ENCODE measurements at places on chromosomes 2 and 18.

DNA sequence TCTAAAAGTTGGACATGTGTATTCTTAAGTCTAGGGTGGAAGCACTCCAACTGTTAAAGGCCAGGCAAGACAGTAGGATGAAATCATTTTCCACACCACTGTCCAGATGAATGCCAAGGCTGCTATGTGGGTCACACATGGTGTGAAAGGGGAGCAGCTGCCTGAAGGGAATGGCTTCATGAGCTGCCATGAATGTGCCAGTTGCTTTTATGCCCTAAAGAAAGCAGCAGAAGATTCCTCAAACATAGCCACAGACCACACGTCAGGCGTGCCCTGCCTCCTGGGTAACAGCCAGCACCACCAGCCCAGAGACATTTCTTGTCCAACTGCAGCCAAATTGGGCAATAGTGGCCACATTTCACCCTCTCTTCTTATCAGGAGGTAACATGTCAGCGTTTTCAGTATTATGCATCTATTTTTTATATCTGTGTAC, 130.2 kb downstream of the MTCL1 start:
- DNase-seq: no peak

DNA sequence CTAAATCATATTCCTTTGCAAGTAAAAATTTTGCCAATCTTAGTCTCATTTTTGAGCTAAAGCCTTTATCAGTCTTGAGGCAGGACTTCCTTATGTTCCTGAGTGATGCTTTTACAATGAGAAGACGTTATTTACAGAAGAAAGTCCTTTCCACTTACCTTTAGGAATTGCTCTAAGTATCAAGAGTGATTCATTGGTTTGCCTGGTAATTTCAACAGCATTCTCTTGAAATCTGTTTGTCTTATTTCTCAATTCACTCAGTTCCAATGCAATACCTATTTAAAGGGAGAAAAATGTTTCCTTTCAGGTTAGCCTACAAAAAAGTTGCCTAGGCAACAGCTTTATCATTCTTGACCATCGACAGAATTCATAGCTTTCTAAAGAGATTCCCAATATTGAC, 137.2 kb downstream of the LAMA1 start:
- DNase-seq: no peak

- DNase-seq: no peak
Measured at GRCh38 chr2:178484245-178485041, 4.2 kb downstream of the PLEKHA3 start.

GRCh38 chr2:219308142-219309101, 779 bp downstream of the PTPRN start:
- peak; percentile 48 for DNase-seq

DNA sequence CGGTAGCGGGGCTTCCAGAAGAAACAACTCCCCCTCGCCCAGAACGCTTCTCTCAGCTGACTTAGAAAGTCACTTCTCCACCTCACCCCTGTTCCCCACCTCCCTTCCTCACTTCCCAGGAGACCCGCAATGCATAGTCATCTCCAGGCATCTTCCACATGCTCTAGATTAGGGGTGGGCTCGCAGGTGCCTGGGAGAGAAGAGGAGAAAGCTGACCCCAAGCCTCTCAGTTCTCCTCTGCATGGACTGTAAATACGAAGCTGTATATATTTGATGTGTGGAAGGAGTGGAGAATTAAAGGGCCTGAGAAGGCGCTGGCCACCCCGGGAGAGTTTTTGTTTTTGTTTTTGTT, 1.8 kb downstream of the MAL start:
- no peak for DNase-seq

DNA sequence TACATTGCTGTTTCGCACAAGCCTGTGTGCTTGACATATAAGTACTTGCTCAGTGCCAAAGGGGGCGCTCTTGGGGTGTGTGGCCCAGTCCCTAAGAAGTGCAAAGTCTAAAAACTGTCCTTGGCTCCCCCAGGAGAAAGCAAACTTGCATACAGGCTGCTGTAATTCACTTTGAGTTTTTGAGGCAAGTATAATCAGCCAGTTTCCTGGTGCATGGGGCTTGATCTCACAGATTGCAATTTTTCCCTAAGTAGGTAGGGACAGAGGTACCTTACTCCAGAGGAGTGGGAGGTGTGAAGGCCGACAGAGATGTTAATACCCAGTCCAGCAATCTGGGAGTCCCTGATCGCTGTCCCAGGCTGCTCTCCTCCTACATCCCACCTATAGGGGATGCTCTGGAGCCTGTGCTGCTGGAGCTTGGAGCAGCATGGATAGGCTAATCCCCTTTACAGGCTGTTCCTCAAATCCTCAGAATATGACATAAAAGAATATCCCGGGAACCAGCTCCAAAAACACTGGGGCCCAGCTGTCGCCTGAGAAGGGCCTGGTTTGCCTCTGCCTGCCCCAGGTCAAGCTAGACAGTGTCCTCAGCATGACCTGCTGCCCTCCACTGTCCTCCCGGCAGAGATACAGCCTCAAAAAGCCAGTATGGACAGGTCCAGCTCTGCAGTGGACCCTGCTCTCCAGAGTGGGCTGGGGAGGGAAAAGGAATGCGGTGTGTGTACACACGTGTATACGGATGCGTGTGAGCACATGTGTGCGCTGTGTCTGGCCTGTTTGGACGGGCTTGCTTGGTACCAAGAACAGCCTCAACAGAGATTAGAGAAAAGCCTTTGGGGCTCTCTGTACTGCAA, 136.5 kb upstream of the HAAO start:
- DNase-seq: no peak

- no peak for DNase-seq
Measured at GRCh38 chr18:78430131-78430758, 549.4 kb upstream of the SALL3 start.

GRCh38 chr2:64828261-64828660, 160.9 kb upstream of the SLC1A4 start:
- DNase-seq: no peak

- DNase-seq: no peak
Measured at GRCh38 chr2:177724398-177725287, 332.1 kb downstream of the AGPS start.

- no peak for DNase-seq
Measured at GRCh38 chr2:23566241-23567142, 181.5 kb downstream of the KLHL29 start.

- DNase-seq: no peak
Measured at GRCh38 chr2:37894601-37895000, 30.5 kb upstream of the RMDN2 start.

DNA sequence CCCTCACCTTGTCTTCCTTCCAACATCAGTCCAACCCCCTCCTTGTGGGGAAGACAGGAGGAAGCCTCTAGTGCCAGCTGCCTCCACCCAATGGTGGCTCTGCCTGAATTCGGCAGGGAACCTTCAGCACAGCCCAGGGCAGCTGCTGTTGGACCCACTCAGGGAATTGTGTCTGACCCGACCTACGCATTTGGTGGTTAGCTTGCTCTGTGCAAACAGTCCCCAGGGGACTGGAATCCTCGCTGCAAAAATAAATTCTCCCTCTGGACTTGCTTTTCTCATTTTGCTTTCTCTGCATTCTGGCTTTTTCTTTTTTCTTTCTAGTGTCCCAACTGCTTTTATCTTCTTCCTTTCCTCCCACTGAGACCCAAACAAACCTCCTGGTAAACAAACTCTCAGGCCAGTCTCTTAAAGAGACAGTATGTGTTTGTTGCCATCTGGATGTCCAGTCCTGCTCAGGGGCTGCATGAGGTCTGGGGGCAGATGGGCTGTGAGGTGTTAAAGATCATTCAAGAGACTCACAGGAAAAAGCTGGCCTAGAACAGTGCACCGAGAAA, 137.7 kb upstream of the HAAO start:
- DNase-seq: no peak

GRCh38 chr18:10329101-10329500, 125.3 kb upstream of the APCDD1 start:
- DNase-seq: no peak

DNA sequence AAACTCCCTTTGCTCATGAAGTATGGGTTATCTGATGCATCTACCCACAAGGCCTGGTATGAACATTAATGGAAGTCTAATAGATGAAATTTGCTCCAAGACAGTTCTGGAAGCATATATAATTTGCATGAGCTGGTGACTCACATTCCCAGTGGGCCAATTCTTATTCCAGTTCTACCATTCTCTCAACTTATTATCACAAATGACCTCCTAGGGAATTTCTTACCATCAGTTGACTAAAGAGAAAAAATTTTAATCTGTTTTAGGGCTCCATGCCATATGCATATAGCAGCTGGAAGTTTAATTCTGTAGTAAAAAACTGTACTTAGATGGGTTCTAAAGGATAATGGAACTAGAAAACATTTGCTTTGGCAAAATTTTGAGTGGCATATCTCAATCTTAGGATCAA, 165.2 kb upstream of the COL3A1 start:
- DNase-seq: no peak

- no peak for DNase-seq
Measured at GRCh38 chr2:159187106-159187505, 99.4 kb downstream of the WDSUB1 start.

GRCh38 chr2:5693287-5694201, 1.4 kb downstream of the SOX11 start:
- DNase-seq: no peak

- DNase-seq: no peak
Measured at GRCh38 chr2:228273159-228273558, 91.7 kb upstream of the SPHKAP start.

DNA sequence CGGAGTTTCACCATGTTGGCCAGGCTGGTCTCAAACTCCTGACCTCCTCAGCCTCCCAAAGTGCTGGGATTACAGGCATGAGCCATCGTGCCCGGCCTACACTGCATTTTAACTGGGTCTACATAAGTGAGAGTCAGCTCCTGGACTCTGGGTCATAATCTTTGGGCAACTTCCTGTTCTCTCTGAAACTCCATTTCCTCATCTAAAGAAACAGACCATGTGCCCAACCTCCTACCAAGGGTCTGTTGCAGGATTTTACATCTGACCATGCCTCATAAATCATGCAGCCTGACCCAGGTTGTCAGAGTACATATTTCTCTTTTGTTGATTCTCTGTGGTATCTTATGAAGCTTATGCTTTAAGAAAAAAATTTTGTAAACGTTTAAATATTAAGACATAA, 280.4 kb downstream of the ALPK2 start:
- DNase-seq: no peak

GRCh38 chr18:11050966-11051365, 98.4 kb downstream of the PIEZO2 start:
- DNase-seq: no peak

GRCh38 chr2:168716839-168717238, 85.6 kb upstream of the NOSTRIN start:
- no peak for DNase-seq

DNA sequence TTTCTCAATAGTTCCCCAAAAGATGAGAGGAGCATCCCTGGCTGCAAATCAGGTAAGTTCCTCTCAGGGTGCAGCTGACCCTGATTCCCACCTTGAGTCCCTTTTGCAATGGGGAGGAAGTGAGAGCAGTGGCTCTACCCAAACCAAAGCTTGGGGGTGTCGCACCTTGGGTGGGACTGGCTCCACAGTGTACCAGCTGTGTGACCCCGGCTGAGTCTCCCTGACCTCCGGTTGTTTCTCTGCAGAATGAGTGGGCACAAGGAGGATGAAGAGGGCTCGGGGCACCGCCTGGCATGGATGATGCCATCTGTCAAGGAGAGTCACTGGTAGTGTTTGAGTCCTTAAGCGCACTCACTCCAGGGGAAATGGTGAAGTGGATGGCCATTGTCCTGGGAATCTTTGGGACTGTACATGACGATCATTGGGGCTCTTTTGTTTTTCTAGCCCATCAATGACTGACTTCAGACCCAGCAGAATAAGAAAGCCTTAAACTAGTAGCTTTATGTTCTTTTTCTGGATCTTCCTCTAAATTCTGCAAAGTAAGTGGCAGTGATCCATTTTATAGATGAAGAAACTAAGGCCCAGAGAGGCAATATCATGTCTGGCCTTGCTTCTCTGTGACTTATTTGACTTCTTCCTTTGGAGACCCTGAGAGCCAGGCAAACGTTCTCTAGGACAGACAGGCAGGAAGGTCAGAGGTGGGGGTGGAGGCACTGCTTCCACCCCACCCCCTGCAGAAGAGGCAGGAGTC, 106.3 kb upstream of the ST3GAL5 start:
- no peak for DNase-seq

- DNase-seq: no peak
Measured at GRCh38 chr2:47534179-47534919, 131.4 kb downstream of the MSH2 start.

DNA sequence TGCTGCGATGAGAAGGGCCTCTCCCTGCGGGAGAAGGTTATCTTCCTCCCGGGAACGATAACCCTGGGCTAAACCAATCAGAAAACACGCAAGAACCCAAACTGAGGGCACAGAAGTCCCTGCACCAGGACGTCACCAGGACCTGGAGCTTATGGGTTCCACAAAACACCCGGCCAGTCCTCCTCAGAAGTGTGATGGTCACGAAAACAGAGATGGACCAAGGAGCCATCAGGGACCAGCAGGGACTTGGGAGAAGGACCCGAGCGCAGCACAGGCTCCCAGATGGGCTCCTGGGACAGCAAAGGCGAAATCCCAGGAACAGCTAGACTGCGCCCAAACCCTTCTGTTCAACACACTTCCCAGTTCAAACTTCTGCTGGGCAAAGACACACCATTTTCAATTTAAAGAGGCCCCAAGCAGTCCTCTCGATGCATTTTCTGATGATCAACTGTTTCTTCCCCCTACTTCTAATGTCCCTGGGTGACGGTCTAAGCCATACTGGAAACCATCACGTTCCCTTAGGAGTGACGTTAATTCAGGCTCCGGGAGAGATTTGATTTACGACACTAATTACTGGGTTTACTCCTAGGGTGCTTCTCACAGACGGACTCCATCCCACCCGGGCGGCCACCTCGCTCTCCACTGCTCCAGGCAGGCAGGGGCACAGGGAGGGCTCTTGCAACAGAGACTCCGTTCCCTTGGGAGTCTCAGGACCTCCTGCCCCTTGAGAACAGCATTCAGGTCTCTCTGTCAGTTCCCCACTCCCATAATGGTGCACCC, 29.2 kb downstream of the ZNF516 start:
- no peak for DNase-seq

DNA sequence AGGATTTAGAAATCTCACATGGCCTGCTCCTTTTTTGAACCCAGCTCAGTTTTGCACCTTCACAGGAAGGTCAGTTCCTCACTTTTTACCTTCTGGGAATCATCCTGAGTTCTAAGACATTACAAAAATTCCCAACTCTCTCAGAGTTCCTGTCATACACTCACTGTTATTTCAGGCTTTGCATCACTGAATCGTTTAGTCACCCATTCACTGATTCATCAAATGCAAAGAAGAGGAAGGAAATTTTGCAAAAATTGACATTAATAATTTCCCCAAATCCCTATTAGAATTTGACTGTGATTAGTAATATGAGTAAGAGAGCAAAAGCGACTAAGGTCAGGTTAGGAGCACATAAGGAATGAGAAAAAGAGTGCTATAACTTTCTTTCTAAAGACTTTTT, 197.5 kb downstream of the PDE1A start:
- DNase-seq: no peak

All from activated T-helper 1 cell treated with anti-CD3 and anti-CD28 coated beads, Interleukin-2, amount 50 U/mL, for 16 hours (primary cell).